ENCODE measurements at places on chromosomes 7 and 10.

DNA sequence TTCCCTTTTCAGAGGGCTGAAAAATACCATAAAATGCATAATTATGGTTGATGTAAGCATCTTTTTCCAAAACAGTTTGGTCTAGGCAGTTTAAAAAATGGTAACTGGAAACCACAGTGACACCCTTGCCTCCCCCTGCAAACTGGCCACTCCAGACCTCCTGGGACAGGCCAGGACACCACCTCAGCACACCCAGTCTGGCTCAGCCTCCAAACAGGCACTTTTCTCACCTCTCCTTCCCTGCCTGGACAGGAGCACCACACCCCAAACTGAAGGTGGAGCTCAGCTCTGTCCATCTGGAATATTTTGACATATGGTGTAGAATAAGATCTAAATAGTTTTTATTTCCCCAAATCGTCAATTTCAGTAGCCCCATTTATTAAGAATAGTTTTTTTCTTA lies 78.5 kb downstream of the CDK14 start:
- no peak for DNase-seq

- DNase-seq, result no peak
These were observed 676.9 kb downstream of the SUGCT start for GRCh38 chr7:40811666-40812065.

DNA sequence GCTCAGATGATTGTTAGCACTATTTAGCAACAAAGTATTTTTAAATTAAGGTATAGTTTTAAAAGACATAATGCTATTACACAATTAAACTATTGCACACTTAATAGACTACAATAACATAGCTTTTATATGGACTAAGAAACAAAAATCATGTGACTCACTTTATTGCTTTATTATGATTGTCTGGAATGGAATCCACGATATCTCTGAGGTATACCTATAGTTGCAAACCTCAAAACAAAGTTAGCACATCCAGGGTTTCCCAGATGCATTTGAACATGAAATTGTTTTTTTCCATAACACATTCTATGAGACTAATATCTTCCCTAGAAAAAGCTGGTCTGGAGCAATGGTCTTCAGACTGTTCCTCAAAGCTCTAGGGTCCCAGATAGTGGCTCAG lies 18.3 kb upstream of the RPEL1 start:
- DNase-seq, result peak; percentile 65

DNA sequence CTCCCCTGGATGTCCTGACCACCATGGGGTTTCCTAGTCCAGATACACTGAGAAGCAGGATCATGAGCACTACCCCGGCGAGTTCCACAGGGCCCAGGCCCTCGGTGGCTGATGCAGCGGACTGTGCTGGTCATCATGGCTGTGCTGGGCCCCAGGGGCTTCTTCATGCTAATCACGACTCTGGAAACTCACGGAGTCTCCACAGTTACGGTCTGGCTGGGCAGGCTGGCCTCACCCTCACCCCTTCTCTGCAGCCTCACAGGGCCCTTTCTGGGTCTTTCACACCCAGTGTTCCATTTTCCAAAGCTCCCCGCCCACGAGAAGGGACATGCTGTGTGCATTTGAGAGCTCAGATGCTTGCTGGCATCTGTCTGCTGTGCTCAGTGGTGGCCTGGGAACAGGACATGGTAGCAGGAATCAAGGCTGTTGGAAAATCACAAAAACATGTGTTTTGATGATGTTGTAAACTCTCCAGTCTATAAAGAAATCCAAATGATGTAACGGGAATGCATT lies 119.0 kb downstream of the PTPN20 start:
- no peak for DNase-seq

GRCh38 chr10:110425684-110426293 lies 71.9 kb upstream of the DUSP5 start:
- peak; percentile 87 for DNase-seq

DNA sequence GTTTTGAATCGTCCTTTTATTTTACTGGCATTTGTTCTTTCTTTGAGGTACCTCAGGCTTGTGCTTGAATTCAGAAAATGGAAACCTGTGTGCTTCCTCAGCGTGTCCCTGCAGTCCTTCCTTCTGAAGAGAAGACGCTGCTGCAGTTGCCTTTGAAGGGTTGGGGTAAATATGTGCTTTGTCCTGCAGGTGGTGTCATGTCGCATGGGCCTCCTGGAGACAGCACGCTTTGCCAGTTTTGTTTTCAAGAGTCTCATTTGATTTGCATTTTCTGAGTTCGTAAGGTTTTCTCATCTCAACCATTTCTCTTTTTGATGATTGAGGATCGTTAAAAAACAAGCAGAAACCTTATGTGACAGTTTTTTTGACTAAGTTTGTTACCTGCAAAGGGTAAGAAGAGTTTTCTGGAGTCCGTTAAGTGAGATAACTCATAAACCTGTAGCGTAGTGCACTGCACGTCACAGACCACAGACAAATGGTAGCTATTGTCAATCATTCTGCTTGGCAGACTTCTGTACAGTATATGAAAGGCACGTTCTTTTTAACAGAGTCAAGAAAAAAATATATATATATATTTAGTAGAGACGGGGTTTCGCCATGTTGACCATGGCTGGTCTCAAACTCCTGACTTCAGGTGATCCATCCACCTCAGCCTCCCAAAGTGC lies 57.0 kb downstream of the CDC123 start:
- no peak for DNase-seq

DNA sequence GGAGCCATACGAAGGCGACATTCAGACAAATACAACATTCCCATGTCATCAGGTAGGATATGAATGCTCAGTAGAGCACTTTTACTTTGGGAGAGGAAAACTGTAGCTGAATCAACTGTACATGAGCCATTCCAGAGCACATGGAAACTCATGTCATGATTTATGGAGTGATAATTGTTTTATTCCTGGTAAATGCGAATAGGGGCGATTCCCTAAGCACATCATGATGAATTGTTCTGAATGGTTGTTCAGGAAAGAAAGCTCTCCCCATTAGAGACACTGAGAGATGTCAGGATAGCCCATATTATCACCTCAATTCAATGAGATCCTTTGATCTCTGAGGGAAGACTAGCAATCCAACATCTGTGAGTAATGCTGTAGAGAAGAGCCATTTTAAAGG lies 243.6 kb downstream of the FOXP2 start:
- no peak for DNase-seq

- no peak for DNase-seq
These were observed 4.5 kb upstream of the COPG2 start for GRCh38 chr7:130673066-130673465.

DNA sequence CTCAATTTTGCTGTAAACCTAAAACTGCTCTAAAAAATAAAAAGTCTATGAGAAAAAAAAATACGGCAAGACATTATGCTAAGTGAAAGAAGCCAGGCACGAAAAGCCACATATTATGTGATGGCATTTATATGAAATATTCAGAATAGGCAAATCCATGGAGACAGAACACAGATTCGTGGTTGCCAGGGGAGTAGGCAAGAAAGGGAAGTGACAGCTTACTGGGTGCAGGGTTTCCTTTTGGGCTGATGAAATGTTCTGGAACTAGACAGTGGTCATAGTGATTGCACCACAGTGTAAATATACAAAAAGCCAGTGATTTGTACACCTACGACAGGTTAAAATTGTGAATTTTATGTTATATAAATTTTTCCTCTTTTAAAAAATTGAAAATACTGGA lies 41.3 kb upstream of the GLI3 start:
- DNase-seq, result no peak

- DNase-seq, result no peak
These were observed 46.3 kb downstream of the VIPR2 start for GRCh38 chr7:159098424-159098786.

GRCh38 chr10:119501690-119502089 lies 40.8 kb downstream of the RGS10 start:
- DNase-seq, result no peak

- peak; percentile 85 for DNase-seq
These were observed 73.1 kb downstream of the CD36 start for GRCh38 chr7:80711531-80711930.

DNA sequence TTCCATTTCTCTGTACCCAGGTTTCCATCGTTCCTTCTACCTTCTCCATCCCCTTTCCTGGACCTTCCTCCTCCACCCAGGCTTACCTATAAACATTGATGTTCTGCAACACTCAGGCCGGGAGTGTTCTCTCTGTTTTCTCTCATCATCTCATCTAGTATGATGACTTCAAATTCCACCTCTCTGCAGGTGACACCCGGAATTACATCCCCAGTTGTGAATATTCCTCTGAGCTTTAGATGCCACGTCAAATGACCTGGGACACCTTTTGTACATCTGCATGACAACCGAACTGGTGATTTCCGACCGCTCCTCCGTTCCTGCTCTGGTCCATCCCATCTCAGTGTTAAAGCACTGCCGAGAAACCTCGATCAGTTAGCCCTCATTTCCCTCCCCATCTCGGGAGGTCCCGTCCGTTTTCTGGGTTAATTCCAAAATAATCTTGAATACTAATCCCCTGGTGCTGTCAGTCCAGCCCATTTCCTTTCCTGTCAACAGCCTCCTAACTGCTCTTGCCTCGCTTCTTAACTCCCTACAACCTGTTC lies 76.7 kb upstream of the SAMD8 start:
- DNase-seq, result no peak

DNA sequence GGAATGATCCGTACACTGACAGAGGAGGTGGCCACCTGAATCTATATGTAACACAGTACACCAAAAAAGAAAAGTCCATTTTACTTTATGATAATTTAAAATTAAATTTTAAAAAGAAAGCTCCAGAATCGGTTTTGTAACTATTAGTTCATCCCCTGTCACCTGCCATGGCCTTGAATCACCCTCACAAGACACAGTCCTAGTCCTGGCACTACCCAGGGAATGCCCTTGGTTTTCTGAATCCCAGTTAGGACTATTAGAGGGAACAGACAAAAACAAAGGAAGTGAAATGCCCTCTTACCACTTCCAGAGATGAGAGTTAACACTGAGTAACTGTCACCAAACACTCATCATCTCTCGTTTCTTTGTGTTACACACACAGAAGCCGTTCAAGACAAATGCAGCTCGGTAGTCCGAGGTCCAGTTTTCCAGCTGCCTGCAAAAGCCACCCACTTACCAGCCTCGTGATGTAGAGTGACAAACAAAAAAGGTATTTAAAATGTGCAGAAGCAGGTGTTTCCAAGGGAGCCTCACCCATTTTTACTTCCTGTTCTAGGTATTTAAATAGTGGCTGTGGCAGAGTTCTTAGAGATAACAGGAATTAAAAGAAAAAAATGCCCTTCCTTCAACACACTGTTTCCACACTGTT lies 6.1 kb downstream of the PTPRN2 start:
- no peak for DNase-seq
